Psoas muscle (tissue), 8 donors: ENCODE measurements at places on chromosomes 6 and 20. TPM values are rescaled to one million over a fixed set of nuclear protein-coding genes. Genes with fewer than 3 reads are reported as not detected.

DNA sequence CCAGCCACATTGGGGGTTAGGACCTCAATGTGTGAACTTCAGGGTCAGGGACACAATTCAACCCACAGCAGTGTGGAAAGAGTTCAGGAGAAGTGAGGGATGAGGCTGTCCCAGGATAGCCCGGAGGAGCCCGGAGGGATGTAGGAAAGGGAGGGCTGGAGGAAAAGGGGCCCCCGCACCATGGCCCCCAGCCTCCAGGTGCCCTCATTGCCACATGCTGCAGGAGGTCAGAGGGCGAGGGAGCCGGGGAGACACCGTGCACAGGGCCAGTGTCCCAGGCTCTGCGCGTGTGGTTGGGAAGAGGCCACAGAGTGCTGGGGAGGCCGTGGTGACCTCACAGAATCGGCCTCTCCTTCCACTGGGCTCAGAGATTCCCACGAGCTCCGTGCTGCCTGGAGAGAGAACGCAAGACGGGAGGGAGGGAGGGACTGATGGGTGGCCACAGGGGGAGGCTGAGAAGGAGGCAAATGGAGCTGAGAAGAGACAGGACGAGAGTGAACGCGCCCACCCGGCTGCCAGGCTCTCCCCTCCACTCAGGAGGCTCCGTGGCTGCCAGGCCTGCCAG lies 215.1 kb downstream of the DLL1 start:
- DNase-seq: no peak

Gene SOX18
- 11.7 TPM for total RNA-seq

Gene FAM209B
- not detected for total RNA-seq

Gene FBXO9
- 34.6 TPM for total RNA-seq

Gene CALHM4
- total RNA-seq: not detected

Gene CGA
- total RNA-seq: not detected

Gene HLA-DRB1
- 36.3 TPM for total RNA-seq

DNA sequence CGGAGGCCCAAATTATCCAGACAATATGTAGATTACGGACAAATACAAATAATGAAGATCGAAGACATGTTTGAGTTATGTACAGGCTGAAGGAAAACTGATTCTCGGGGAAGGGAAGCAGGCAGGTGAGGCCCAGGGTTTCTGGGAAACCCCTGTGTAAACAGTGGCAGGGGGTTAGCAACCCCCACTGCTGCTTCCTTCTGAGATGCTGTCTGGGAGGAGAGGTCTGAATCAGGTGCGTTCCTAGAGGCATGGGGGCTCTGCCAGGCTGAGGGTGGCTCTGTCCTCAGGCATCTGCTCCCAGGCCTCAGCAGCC lies 7.2 kb upstream of the MDGA1 start:
- DNase-seq: no peak

DNA sequence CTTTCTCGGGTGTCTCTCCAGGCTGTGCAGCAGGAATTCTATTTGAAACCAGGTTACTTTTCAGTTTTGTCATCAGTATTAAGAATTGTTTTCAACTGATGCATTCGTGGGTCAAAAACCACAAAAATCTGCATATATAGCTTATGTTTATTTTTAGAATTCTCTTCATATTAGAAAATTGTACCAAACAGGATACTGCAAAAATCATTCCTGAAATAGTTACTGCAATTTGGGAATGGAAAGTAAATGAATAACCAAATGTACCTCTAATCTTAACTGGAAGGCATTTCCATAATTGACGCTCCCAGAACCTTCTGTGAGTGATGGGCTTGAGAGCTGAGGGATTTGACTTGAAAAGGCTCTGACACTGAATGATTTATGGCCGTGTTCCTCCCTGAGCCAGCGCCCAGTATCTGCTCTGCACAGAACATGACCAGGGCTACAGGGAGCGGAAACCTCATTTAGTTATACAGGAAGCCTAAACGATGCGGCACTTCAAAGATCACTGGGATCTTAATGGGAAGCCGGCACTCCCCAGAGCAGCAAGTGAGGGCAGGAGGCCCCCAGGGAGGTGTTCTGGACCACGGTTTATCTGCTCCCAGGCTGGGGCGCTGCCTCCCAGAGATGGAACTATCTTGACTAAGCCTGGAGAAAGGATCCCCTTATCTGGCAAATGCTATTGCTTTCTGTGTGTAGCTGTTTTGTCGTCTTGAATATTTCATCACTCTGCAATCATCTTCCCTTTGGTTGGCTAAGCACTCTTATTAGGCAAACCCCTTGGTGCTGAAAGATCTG lies 446.0 kb downstream of the QKI start:
- DNase-seq: peak; percentile 60

- no peak for DNase-seq
Measured at GRCh38 chr6:25462235-25462897, 183.2 kb downstream of the CARMIL1 start.

Gene COX4I2
- total RNA-seq: 3.5 TPM

GRCh38 chr6:104599821-104600638 lies 259.7 kb downstream of the HACE1 start:
- no peak for DNase-seq

GRCh38 chr6:134446218-134446848 lies 128.4 kb upstream of the SGK1 start:
- DNase-seq: no peak

Gene TXLNB
- total RNA-seq: 170 TPM

Gene C20orf202
- 0.24 TPM for total RNA-seq

Gene LY6G6F
- not detected for total RNA-seq

DNA sequence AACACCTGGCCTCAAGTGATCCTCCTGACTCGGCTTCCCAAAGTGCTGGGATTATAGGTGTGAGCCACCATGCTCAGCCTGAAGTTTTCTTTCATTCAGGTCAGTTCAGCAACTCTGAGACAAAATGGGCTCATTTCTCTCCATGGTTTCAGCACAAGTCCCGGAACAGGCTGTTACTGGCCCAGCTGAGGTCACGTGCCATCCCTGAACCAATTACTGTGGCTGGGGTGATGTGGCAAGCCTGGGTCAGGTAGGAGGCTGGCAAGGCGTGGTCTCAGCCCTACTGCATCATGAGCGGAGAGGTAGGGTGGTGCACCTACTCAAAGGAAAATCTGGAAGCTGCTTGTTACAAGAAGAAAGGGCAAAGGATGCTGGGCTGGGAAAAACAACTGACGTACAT lies 326.4 kb downstream of the KIF16B start:
- DNase-seq: no peak

DNA sequence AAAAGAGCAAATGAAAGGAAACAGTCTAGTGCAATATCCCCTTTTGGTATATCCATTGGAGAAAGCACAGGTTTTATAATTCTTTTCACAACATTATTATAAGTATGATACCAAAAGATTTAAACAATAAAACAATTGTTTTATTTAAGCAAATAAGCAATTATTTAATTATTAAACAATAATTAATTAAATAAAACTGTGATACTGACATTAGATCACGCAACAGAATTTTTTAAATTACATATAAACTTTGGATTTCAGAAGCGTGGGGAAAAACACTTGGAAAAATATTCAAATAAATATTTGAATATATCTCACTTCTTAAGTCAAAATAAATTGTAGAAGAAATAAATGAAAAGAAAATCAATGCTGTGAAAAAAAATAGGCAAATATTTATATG lies 76.2 kb upstream of the STXBP5 start:
- DNase-seq: no peak

- peak; percentile 92 for DNase-seq
Measured at GRCh38 chr6:18387061-18387721, at the start of gene RNF144B. Gene RNF144B (plus strand): TSS chr6:18387350. CDS start chr6:18399535, 12,185 bp downstream.

Gene PXDC1
- total RNA-seq: 28.1 TPM

- DNase-seq: no peak
Measured at GRCh38 chr6:135310291-135310690, 129.2 kb downstream of the MYB start.

Gene PRR18
- total RNA-seq: not detected

DNA sequence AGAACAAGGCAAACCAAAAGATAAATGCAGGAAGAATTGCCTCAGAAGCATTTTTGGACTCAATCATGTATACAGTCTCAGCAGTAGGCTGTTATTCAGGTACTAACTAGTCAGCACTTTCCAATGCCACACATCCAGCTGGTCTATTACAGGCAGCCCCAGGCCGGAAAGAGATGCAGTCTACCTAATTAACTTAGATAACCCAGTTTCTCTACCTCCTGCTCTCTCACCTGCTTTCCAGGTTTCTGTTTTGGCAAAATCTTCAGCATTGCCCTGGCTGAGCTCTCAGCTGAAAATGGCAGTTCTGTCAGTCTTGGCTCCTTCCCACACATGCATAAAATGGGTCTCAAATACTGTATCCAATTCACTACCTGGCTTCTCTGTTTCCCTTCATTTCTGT lies 101.3 kb upstream of the UFL1 start:
- DNase-seq: no peak

GRCh38 chr6:132179955-132180354 lies 221.3 kb downstream of the MOXD1 start:
- DNase-seq: no peak

GRCh38 chr6:935582-935981 lies 242.6 kb upstream of the EXOC2 start:
- no peak for DNase-seq

Gene VGLL2
- 60.2 TPM for total RNA-seq

Gene TBPL1
- 9.5 TPM for total RNA-seq

DNA sequence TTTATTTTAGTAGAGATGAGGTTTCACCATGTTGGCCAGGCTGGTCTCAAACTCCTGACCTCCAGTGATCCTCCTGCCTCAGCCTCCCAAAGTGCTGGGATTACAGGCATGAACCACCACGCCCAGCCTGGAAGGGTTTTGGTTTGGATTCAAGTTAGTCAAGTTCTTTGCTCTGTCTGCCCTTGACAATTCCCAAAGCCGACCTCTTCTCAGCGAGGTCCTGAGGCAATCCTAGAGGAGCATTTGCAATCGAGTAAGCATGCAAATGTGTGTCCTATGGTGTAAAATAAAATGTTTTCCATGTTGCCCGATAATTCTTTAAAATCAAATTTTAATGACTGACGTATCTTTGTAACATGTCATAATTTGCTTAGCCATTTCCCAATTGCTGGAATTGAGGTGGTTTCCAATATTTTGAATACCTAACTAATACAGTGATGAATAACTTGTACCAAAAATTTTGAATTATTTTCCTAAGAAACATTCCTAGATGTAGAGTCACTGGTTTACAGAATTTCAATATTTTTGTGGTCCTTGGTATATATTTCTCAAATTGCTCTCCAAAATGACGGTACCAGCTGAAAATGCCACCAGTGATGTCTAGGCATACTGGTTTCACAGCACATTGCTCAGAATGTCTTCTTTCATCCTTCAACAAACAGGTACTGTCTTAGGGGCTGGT lies 38.7 kb downstream of the GTF2H5 start:
- no peak for DNase-seq

Gene CNBD2
- total RNA-seq: 8.4 TPM

- DNase-seq: no peak
Measured at GRCh38 chr20:5044075-5044620, 42.8 kb upstream of the SLC23A2 start.
